ENCODE measurements at places on chromosomes 13 and 19. TPM values are rescaled to one million over a fixed set of nuclear protein-coding genes. Genes with fewer than 3 reads are reported as not detected.

DNA sequence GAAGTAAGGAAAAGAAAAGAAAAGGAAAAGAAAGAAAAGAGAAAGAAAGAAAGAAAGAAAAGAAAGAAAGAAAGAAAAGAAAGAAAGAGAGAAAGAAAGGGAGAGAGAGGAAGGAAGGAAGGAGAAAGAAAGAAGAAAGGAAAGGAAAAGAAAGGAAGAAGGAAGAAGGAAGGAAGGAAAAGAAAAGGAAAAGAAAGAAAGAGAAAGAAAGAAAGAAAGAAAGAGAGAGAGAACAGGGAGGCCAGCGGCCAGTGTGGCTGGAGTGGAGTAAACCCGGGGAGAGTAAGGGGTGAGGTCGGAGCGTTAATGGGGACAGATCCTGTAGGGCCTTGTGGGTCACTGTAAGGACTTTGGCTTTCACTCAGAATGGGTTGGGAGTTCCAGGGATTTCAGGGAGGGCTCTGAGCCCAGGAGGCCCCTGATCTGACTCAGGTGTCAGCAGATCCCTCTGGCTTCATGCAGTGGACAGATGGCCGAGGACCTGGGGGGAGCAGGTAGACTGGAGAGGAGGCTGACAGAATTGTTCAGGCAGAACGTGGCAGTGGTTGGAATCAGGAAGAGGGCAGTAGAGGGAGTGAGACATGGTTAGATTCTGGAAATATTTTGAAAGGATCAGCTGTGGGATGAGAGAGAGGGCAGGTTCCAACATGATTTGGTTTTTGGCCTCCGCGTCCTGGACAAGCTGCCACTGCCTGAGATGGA is 19.8 kb upstream of the FXYD3 start:
- DNase-seq = no peak

- no peak for DNase-seq
Measured at GRCh38 chr19:39686739-39687138, 17.5 kb upstream of the LGALS14 start.

DNA sequence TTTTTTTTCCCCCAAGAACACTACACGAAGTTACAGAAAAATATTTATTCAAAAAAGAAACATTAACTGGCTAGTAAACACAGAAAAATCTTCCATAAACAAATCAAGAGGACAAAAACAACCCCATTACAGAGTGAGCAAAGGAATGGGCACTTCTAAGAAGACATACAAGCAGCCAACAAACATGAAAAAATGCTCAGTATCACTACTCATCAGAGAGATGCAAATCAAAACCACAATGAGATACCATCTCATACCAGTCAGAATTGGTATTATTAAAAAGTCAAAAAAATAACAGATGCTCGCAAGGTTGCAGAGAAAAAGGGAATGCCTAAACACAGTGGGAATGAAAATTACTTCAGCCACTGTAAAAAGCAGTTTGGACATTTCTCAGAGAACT is 131.7 kb downstream of the UGGT2 start:
- peak; percentile 66 for DNase-seq

GRCh38 chr13:21078501-21078900 is 17.1 kb upstream of the LATS2 start:
- DNase-seq = no peak

DNA sequence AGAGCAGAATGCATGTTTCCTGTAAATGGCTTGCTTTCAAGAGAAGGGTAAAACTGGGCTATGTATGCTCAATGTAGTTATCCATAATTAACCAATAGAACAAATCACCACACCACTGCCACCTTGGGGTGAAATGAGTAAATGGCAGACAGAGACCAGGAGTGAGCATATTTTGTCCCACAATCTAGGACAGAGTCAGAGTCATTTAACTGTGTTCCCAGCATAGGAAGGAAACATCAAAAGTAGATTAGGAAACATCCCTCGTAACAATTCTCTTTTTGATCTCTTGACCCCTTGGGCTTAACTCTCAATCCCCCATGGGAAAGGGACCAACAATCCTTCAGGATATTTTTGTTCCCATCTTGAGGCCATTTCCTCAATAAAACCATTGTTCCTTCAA is 224.8 kb downstream of the NHLRC3 start:
- DNase-seq = peak; percentile 39

GRCh38 chr13:34401696-34402095 is 540.4 kb upstream of the NBEA start:
- no peak for DNase-seq

- no peak for DNase-seq
Measured at GRCh38 chr13:38002606-38003005, 133.0 kb upstream of the TRPC4 start.

DNA sequence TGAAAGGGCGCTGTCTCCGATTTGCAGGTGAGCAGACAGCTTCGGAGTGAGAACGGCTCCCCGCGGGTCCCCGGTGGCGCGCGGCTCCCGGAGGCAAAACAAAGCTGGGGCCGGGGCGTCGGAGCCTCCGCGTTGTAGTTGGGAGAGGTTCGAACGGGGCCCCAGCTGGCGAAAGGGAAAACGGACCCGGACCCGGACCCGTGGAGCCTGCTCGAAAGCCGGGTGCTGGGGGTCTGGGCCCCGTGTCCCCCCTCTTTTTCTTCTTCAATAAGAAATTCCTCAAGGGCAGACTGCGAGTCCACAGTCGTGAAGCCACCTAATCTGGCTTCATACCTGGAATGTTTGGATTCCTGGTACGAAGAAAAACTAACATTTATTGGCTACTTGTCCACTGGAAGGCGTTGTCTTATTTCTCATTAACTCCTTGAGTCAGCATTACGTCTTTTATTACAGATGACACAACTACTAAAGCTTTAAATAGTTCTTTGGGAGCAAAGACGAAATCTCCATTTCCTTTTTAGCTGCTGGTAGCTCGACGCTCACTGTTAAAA is 632 bp upstream of the MTIF3 start:
- peak; percentile 49 for DNase-seq

DNA sequence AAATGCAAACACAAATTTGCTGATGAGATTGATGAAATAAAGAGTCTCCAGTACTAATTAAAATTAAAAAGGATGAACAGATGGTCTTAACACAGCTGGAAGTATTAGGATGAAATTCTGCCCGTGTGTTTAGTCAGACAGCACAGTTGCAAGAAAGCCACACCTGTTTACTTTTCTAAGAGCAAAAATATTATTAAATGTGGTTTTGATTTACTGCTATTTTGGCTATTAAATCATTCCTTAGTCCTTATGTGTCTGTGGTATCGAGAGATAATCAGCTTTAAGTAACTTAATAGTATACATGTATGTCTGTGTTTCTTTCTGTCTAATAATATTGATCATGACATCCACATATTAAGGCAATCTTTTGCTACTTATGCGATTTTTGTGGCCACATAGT is 494.9 kb downstream of the GPC6 start:
- DNase-seq = no peak

GRCh38 chr13:33490461-33491327 is 205.1 kb upstream of the STARD13 start:
- DNase-seq = no peak

- no peak for DNase-seq
Measured at GRCh38 chr13:60679131-60679530, 282.1 kb downstream of the TDRD3 start.

DNA sequence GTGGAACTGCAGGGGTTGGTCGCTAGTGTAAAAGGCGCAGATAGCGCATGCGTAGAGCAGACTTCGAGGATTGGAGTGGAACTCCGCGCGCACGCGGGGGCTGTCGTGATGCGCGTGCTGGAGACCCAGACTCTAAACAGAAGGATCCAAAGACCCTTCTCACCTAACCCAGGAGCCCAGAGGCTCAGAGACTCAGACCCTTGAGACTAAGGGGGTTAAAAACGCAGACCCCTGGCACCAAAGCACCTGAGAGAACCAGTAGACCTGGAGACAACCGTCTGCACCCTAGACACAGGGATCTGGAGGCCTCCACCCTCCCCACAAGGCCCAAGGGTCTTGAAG is 567 bp upstream of the CTU1 start:
- DNase-seq = no peak

- no peak for DNase-seq
Measured at GRCh38 chr19:52206481-52206880, 16.6 kb downstream of the PPP2R1A start.

DNA sequence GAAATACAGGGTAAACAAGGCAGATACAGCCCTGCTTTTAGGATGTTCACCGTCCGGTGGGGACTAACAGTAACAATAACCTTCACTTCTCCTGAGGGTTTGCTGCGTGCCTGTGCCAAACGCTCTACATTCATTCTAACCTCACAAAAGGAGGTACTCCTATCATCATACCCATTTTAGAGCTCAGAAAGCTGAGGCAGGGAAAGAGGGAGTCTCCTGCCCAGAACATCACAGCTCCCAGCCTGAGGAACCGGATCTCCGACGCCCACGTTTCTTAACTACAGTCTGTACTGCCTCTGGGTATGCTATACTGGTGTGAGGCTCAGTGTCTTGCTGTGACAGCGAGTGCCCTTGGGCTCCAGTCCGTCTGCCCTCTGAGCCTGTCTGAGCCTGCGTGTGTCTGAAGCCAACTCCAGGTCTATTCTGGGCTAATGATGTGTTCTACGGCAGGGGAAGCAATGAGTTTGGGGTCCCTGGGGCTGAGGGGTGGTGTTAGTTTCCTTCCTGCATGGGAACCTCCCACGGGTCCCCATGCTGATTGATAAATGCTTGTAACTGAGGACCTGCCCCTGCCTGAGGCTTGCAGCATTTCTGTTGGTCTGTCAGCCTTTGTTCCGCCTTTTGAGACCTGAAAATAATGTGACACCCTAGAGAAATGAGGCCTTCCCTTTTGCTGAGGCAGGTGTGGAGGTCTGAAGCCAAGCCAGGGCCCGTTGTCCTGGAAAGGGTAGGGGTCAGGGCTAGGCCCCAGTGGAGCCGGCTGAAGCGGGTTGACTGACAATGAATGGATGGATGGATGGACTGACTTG is 4.9 kb downstream of the LIPE start:
- DNase-seq = no peak

DNA sequence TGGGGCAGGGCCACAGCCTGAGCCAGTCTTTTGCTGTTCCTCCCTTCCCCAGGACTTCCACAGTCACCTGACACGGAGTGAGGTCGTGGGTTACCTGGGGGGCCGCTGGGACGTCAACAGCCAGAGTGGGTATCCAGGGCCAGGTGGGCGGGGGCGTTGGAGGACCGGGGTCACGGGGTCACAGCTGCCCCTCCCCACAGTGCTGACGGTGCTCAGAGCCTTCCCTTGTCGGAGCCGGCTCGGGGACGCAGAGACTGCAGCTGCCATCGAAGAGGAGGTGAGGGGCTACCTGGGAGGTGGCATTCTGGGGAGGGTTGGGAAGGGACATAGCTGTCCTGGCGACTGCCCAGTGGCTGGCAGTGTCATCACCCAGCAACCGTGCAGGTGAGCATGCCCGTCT is 11.5 kb downstream of the MPND start:
- DNase-seq = no peak

DNA sequence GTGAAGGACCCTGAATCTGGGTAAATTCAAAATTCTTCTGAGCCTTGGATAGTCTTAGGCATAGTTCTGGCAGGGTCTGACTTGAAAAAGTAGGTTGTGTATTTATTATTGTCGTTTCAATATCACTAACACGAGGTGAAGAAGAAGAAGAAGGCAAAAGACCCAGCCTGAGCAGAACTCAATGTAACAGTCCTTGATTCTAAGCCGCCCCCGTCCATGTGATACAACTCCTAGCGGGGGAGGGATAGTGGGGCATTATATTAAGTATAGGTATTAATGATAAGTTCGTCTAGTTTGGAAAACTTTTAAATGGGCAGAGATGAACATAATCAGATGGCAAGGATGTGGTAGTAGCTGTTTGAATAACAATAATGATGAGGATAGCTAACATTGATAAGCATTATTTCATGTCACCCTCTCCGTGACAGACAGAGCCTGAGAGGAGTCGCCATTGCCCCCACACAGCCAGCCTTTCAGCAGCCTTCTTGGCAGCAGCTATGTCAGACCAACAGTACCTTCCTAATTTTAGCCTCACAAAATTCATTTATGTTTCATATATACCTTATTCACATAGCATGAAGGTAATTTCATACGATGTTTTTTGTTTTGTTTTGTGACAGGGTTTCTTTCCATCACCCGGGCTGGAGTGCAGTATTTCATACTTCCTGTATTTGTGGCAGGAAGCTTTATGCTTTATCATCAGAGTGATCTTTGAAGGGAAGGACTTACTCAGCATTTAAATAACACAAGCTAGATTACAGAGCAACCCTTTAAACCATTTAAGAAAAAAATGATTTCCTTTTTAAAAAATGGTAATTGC is 64.4 kb upstream of the NPAS1 start:
- peak; percentile 60 for DNase-seq

DNA sequence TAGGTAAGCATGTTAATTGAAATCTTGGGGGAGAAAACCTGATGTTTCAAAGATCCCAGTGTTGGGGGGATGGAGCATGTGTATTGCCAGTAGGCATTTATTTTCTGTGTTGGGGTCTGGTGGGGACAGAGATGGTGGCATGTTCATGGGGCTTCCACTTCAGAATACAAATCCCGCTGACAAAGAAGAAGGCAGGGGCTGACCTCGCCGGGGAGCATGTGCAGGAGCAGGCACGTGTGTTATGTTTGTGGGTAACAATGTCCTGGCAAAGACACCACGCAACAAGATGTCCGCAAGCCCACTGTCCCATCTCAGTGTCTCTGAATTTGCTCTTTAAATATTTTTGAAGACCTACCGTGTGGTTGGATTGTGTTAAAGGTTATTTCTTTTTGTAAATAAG is 164.5 kb downstream of the TEX29 start:
- no peak for DNase-seq

DNA sequence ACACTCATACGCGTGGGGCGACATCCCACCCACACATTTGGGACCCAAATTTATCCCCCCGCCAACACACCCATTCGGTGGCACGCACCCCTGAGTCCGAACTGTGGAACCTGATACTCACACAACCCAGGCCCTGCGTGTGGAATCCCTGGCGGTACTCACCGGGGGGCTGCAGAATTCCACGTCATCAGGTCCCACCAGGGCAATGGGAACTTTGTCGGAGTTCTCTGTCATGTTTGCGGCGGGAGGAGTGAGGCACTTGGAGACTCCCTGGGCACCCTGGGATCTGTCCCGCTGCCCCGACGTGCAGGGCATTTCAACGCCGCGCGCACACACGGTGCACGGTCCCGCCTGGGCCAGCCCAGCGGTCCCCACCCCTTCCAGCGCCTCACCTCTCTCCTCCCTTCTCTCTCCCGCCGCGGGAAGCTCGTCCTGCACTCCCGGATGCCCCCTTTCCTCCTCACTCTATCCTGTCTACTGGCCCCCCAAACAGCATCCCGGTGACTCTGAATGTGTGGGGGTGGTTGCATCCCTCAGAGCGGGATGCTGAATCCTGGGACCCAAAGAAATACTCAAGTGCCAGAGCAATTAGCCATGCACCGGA is at the start of gene CNMD:
TSS of gene CNMD (minus strand) at position 353 of the 604 bp plus-strand sequence. CDS start at position 234, 119 bp downstream.
- no peak for DNase-seq

GRCh38 chr19:50546527-50547221 is 21.6 kb downstream of the LRRC4B start:
- DNase-seq = no peak

- no peak for DNase-seq
Measured at GRCh38 chr19:7326105-7326877, 22.4 kb upstream of the ARHGEF18 start.

The BORCS8 gene
- 37.8 TPM for total RNA-seq

The NANOS3 gene
- 1.7 TPM for total RNA-seq

The CADM4 gene
- 0.68 TPM for total RNA-seq

The TDRD3 gene
- total RNA-seq = 12.3 TPM

The SIGLECL1 gene
- total RNA-seq = not detected

The NOTCH3 gene
- 12.4 TPM for total RNA-seq

The UTP14C gene
- total RNA-seq = 20.1 TPM

The AMER2 gene
- not detected for total RNA-seq
